ENCODE measurements at places on chromosomes 12 and 14.

GRCh38 chr12:44875417-44875953 lies 630 bp downstream of the NELL2 start:
- no peak for DNase-seq

GRCh38 chr14:54278087-54278486 lies 118.7 kb upstream of the CDKN3 start:
- no peak for DNase-seq

DNA sequence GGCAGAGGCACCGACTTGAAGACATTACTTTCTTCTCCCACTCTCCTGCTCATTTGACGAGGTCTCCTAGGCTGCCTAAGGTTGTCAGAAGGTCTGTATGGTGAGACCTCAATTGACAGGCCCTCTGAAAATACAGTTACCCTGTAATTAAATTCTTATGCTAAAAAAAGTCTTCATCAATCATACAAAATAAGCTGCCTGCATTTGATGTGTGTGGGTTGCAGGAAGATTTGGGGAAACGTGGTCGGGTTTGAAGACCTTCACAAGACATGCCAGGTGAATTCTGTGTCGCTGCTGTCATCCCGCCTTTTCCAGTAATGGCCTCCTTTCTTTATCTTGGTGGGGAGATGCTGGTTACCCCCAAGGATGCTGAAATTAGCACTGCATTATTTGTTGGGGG lies 299.4 kb downstream of the CACNA1C start:
- no peak for DNase-seq

DNA sequence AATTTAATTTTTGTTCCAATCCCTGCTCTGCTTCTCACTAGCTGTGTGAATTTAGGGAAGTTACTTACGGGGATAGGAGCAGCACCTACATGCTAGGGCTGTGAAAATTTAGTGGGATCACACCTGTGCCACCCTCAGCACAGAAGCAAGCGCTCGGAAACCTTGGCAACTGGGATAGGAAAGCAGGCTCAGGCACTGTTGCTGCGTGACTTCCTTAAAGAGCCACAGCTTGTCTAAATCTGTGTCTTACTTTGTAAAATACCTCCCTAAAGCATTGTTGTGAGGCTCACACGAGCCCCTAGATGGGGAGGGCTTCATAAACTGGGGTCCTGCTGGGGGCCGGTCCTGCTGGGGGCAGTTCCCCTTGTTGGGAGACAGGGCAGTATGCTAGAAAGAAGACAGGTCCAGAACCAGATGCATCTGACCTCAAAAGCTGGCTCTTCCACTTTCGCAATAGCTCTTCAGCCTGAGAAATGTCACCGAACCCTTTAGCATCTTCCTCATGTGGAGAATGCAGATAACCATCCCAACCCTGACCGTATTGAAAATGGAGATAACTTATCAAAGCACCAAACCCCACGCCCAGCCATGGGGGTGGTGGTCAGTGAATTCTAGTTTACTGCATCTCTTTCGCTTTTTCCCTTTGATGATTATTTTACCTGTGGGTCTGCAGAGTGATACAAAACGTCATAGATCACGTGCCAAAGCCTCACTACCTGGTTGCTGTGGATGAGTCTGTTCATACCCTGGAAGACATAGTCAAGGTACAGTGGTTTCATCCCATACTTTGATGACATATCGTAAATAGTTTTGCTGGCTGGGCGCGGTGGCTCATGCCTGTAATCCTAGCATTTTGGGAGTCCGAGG lies 54.1 kb downstream of the AK7 start:
- DNase-seq: no peak

DNA sequence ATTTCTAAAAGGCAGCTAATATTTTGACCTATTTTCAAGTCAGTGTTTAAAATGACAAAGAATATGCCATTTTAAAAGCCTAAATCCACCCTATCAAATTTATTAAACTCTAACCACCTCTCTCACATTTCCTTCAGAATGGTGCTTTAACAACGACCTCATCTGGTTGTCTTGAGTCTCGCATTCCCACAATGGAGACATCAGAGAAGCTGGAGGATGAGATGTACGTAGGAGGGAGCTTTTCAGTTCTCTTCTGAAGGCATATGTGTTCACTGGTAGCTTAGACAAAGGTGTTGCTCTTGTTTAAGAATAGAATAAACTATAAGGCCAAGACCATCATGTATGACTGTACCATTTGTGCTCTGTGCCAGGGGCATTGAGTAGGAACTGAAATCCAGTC lies 82.9 kb downstream of the BCL2L14 start:
- DNase-seq: no peak

DNA sequence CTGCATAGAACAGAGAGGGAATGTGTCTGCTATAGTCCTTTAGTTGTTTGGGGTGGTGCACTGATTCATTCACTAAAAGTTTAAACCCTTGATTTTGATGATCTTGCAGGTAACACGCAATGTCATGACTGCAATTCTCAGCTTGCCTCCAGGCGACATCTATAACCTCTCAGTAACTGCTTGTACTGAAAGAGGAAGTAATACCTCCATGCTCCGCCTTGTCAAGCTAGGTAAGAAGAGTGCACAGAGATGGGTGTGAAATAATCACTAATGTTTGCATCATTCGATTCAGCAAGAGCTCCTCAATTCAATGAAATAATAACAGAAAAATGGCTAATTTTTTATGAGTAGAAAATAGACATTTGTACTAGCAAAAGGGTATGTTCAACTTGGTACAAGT lies 203.7 kb downstream of the PTPRO start:
- DNase-seq: no peak

- DNase-seq: no peak
These were observed 58.0 kb downstream of the CDC42BPB start for GRCh38 chr14:102999227-102999895.

DNA sequence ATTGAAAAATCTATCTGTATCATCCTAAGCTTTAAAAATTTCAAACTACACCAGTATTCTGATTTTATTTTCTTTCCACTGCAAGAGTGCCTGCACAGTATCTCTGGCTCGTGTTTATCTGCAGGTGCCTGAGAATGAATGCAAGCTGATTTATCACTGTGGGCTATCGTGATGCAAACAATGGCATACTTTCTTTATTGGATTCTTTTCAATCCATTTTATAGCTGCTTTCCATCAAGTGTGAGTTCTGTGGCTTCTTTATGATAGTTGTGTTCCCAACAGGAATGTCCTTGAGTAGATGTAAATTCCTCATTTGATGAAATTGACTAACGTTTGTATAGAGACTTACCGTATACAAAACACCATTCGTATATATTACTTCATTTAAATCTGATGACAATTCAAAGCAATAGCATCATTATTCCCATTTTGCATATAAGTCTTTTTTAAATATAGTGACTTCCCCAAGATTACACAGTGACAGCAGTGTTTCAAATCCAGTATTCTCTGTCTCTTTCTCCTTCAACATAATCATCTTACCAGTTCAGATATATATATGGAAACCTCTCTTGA lies 160.3 kb upstream of the ABCD2 start:
- no peak for DNase-seq

GRCh38 chr12:130747867-130748740 lies 32.0 kb upstream of the RIMBP2 start:
- DNase-seq: peak; percentile 48

DNA sequence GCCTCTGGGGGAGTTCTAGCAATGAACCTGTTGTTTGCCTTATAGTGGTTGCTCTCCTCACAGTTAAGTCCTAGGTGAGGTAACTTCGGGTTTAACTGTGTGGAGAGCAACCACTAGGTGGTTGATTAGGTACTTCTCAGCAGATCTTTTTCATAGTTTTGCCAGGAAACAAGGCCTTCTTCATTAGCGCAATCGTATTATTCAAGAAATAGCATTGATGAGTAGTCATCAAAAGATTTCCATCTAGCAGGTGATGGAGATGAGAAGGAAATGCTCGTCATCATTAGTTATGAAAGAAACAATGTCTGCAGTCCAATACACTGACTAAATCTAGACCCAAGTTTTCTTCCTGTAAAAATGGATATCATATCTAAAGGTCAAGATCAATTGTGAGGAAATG lies 923.3 kb downstream of the AACS start:
- DNase-seq: no peak

DNA sequence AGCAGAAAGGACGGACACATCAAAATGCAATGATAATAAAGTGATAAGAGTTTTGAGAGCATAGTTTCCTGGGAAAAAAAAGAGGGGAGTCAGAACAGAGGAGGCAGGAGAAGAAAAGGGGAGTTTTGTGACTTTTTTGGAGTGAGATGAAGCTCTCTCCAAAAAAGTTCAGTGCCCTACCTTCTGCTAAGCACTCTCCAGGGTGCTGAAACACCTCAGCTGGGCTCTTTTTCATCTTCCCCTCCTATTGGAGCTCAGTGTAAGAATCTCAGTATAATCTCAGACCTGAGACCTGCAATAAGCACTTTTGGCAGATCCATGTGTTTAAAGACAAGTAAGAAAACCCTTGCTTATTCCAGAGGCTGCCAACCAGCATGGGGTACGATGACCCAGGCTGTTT lies 58.9 kb upstream of the SRRM4 start:
- no peak for DNase-seq

GRCh38 chr12:42447371-42447786 lies 121.4 kb downstream of the PPHLN1 start:
- no peak for DNase-seq

- peak; percentile 36 for DNase-seq
These were observed 15.1 kb upstream of the PLEK2 start for GRCh38 chr14:67426983-67427606.

GRCh38 chr12:118058881-118059280 lies 2.1 kb downstream of the WSB2 start:
- DNase-seq: no peak

DNA sequence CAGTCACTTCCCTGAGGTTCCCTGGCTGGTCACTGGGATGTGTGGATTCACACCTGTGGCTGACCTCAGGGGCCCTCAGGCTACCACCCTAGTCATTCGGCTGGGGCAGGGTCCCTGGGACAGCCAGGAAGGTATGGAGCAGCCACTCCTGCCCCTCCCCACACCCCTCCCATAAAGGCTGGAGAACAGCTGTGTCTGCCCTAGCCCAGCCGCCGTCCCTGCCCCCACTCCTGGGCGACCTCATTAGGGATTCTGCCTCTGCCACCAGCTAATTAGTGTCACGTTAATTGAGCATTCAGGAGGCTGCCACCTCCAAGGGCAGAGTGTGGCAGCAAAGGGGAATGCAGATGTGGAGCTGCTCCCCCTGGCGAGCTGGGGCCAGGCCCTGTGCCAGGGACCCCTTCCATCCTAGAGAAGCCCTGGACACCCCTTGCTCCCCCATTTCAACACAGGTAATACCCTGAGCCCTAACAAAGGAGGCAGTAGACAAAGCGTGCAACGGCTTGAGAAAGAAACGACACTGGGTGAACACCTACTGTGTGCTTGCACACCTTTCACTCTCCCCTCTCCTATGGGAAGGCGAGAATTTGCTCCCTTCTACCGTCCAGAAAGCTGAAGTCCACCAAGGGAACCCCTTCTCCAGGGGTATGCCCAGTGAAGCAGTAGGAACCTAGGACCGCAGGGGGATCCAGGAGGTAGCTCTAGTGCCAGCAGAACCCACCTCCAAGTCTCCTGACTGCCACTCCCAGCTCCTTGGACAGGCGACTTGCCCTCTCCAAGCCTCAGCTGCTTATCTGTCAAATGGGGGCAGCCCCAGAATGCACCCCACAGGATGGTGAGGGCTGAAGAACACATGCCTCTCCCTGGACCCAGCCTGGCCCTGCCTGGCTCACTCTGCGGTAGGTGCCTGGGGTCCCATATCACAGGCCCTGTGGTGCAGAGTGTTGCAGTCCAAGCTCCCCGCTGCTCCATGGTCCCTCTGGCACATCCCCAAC lies 45.1 kb downstream of the FAM222A start:
- DNase-seq: no peak

DNA sequence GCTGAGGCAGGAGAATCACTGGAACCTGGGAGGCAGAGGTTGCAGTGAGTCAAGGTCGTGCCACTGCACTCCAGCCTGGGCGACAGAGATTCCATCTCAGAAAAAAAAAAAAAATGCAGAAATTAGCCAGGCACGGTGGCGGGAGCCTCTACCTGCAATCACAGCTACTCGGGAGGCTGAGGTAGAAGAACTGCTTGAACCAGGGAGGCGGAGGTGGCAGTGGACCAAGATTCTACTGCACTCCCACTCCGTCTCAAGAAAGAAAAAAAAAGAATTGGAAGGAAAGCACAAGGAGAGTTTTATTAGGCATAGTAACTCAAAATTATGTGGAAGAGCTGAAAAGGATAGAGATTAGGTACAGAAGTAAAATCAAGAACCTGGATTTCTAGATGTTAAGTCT lies 20.8 kb upstream of the AMHR2 start:
- no peak for DNase-seq

DNA sequence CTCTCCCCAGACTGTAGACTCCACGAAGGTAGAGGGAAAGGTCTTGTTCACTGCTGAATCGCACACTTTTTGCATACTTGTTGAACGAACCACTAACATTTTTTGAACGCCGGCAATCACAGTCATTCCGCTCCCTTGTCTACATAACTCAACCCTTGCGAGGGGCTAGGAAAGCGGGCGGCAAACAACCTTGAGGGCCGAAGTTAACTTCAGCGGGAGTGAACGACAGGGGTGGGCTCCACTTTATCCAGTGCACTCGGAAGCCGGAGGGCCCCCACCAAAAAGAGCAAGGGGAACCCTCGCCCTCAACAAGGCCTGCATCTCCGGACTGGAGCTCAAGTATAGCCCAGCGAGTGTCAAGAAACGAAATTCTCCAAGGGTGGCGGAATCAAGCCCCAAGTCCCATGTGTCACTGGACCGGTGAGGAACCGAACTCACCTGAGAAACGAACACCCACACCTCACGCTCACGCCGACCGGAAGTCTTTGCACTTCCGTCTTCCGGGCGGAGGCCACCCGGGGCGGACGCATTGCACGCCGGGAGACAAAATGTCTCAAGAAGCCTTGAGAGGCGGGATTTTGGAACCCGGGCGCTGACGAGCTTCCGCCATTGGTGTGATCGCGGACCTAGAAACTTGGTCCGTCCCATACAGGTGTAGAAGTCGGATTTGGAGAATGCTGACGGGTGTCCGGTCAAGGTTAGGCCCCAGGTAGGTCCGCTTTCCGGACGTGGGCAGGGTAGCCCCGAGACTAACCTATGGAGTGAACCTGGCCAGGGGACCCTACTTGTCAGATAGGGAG lies at the start of gene LLPH:
LLPH (minus strand) TSS at position 484 of the 800 bp plus-strand sequence. CDS start 1,644 bp downstream, outside the sequence.
- DNase-seq: peak; percentile 59

- no peak for DNase-seq
These were observed 121.6 kb downstream of the MGAT4C start for GRCh38 chr12:86134561-86134960.

DNA sequence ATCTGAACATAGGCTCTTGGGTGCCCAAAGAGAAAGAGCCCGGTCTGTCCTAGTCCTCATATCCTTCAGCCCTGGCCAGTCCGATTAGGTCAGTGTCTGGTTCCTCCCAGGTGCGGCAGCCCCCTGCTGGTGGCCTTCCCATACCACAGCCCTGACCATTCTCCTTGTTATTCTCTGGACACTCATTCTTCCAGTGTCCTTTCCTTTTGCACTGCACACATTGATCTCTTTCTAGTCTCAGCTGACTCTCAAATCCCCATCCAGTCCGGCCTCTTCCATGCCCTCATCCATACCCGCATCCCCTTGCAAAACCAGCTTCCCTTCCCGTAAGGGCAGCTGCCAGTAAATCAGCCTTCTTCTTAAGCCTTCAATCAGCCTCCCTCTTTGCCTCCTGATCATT lies 1316.3 kb downstream of the TMEM121 start:
- no peak for DNase-seq

- DNase-seq: no peak
These were observed 179.6 kb downstream of the TMTC2 start for GRCh38 chr12:82866227-82866775.
